ENCODE measurements at places on chromosomes 13 and 19.

DNA sequence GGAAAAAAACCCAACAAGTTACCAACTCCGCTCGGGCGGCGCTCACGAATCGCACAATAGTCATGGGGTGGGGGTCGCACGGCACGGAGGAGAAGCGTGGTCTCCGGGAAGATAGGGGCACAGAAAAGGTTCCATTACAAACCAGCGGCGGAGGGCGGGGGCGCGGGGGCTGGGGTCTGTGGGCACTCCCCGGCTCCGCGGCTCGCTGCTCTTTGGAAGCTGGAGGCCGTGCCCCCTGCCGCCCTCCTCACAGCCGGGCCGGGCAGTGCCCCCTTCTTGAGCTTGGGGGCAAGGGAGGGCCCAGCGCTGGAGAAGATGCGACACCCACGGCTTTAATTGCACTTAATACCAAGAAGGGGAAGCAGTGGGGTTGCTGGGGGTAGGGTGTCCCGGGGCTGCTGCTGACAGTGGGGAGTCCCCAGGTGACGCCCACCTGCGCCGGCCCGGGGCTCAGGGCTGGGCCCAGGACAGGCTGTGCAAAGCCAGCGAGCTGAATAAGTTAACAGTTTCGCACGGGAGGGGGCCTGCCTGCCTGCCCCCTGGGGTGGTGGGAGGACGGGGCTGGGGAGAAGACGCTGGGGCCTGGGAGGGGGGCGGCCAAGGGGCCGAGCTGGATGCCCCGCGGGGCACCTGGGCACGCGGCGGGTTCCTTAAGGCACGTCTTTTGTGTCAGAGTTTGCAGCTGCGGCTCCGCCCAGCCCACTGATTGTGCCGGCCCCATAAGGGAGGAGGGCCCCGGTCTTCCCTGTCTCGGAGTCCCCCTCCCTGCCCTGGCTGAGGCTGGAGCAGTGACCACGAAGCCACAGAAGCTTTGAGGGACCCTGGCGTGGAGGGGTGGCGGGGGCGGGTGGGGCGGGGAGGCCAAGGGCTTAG lies 9.8 kb downstream of the DCAF15 start:
- DNase-seq, result no peak

DNA sequence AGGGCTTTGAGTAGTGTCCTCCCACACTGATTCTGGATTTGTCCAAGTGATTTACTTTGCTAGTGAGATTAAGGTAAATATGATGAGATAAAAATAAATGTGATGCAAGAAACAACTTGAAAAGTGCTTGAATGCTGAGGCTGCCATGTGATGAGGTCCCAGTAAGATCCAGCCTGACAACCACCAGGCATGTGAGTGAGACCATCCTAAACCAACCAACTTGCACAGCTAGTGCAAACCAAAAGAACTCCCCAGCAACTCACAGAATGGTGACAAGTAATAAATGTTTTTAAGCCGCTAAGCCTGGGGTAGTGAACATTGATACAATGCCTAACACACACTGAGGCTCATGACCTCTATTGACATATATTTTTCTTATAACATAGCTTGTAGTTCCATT lies 13.3 kb upstream of the RBM26 start:
- no peak for DNase-seq

GRCh38 chr13:92307752-92308151 lies 909.3 kb downstream of the GPC5 start:
- DNase-seq, result no peak

DNA sequence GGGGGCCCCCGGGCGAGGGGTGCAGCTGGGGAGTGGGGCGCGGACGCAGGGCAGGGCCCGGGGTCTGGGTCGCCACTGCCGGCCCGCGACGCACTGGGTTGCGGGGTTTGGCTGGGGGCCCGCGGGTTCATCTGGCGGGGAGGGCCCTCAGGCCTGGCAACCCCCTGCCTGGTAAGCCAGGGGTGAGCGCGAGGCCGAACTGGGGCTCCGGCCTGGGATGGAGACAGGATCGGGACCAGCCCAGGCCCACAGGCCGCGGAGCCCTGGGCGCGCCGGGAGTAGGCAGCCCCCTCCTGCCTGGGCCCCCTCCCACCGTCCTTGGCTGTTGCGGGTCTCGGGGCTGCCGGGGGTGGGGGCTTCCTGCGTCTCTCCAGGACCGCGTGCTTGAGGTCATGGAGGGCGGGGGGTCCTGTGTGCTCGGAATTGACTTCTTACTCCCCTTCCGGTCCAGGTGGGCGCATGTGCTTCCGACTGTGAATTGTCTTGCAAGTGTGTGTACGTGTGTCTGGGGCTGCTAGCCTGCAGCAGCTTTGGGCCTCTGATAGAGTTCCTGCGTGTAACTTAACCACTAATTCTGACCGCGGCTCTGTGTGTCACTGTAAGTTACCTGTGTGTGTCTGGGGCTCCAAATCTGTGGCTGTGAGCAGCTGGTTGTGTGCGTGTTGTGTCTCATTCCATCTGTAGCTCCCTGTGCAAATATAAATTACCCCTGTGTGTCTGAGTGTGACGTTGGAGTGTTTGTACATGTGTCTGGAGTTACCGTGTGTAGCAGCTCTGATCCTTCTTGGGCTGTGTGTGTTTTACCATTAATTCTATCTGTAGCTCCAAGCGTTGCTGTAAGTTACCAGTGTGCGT lies 751 bp downstream of the GRAMD1A start:
- peak; percentile 34 for DNase-seq

DNA sequence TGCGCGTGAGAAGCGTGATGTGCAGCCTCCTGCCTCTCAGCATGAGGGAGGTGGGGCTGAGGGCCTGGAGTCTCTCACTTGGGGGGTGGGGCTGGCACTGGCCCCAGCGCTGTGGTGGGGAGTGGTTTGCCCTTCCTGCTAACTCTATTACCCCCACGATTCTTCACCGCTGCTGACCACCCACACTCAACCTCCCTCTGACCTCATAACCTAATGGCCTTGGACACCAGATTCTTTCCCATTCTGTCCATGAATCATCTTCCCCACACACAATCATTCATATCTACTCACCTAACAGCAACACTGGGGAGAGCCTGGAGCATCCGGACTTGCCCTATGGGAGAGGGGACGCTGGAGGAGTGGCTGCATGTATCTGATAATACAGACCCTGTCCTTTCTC lies 8.7 kb downstream of the CD177 start:
- DNase-seq, result no peak

GRCh38 chr13:109790942-109791605 lies 4.7 kb upstream of the IRS2 start:
- DNase-seq, result peak; percentile 65

GRCh38 chr19:56295531-56296455 lies 18.8 kb downstream of the ZSCAN5A start:
- DNase-seq, result no peak

DNA sequence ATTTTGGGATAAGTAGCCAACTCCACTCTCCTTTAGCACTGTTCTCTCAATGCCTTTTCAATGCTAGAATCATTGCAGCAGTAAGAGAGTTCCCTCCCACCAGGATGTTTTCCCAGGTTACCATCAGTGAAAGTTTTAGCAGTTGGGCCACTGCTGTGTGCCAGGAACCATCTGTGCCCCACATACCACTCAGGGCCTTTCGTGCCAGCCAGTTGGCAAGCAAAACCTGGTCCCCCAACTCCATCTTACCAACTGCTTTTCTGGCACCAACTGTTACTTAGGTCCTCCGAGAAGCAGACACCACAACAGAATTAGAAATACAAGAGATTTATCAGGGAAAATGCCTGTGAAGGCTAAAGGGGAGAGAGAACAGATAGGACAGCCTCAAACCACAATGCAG lies 533.4 kb upstream of the NBEA start:
- no peak for DNase-seq

DNA sequence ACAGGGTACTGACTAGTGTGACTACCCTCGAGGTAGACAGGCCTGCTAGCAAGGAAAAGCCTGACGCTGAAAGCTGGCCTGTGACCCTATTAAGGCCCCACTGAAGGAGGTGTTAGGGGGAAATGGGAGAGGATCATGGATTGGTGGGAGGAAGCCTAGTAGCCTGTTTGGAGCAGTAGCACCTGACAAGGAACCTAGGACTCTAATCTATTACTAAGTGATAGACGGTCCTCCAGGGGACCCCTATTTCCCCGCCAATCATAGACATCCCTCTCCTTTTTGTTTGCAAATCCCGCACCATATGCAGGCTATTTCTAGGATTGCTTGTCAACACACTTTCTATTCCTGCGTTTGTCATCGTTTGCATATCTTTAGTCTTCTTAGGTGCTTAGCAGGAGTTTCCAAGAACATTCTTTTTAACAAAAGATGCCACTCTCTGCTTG lies 1338.8 kb upstream of the MIR17HG start:
- no peak for DNase-seq

GRCh38 chr19:40539070-40539469 lies 37.6 kb upstream of the SHKBP1 start:
- DNase-seq, result no peak

GRCh38 chr19:15448044-15448777 lies 1.5 kb downstream of the WIZ start:
- DNase-seq, result peak; percentile 16

All from AG10803 (cell line).